ENCODE measurements at places on chromosomes 5 and 9.
A peak's percentile ranks its signal among the peaks of the same experiment; 100 is the strongest.

GRCh38 chr9:127647451-127647850 lies 35.4 kb downstream of the STXBP1 start:
- DNase-seq: no peak

- no peak for DNase-seq
Measured at GRCh38 chr5:1442222-1443145, 2.8 kb downstream of the SLC6A3 start.

DNA sequence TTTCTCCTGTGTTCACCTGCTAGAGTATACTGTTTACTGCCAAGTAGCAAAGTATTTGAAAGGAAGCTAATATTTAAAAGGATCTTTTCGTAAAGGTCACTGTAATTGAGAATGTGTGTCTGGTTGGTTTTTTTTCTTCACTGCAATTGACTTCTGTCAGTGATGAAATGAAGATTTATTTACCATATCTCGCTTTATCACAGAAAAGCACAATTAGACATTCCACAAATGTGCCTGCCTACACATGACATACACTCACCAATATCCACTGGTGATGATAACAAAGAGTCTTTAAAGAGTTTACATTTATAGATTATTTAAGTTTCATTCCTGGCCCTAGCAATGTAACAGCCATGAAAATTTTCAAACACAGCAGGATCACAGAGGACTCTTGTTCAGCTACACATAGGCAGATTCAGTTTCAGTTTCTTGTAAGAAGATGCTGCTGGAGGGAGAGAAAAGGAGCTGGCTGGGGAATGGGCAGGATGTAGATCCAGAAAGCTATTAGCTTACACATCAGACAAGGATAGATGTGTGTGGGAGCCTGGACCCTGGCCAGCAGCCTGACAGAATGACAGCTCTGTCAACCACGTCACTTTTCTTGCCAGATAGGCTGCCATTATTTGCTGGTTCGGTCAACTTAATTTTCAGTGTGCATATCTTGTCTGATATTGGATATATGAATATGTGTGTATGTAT lies 104.0 kb downstream of the GDNF start:
- no peak for DNase-seq

DNA sequence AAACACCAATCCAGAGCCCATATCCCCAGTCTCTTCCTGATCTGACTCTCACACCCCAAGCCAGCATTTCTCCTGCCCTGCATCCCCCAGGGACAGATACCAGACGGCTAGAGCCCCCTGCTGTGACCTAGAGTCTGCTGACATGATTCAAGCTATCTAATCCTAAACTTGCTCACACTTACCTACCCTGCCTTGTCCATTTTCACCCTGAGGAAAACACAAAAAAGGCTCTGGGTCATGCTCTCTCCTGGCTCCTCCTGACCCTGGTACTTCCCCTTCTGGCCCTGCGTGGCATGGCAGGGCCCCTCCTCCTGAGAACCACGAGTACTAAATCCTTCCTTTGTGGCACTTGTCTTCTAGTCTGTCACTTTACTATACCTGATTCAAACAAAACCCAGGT lies 2.8 kb upstream of the ARRDC1 start:
- no peak for DNase-seq

DNA sequence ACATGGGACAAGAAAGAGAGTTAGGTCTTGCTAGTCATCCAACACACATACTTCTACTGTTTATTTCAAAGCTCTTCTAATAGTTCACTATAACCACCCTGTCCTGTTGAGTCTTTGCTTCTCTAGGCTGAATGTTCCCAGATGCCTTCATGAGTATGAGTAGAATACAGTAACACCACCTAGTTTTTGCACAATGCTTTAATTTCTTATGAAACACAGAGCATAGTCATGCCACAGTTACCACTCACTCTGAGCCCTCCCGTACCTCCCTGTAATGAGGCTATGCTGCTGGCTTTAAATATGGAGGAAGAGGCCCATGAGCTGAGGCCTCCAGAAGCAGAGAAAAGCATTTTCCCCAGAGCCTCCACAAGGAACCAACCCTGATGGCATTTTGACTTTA lies 75.0 kb upstream of the SLC1A3 start:
- DNase-seq: no peak

DNA sequence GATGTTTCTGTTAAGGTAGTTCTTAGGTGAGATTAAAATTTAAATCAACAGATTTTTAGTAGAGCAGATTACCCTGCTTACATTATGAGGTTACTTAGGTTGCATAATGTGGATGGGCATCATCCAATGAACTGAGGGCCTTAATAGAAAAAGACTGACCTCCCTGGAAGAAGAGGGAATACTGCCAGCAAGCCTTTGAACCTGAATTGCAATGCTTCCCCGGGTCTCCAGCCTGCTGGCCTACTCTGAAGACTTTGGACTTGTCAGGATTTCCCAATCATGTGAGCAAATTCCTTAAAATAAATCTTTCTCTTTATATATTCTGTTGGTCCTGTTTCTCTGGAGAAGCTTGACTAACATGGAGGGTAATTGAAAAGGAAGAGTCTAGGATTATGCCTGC lies 542.1 kb upstream of the ARRDC3 start:
- no peak for DNase-seq

DNA sequence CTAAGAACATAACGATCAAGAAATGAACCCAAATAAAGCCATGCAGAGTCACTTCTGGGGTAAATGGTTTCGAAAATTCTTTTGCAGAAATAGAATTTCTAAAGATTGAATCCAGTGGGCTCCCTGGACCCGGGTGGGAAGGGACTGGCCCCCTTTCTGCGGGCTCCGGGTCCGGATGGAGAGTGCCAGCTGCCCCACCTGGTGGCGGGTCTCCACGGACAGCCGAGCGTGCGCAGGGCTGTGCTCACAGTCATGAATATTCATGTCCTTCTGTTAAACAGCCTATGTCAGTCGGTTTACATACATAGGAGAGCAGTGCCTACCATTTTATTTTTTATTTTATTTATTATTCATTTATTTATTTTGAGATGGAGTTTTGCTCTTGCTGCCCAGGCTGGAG lies 4.7 kb upstream of the PPP1R26 start:
- DNase-seq: no peak

DNA sequence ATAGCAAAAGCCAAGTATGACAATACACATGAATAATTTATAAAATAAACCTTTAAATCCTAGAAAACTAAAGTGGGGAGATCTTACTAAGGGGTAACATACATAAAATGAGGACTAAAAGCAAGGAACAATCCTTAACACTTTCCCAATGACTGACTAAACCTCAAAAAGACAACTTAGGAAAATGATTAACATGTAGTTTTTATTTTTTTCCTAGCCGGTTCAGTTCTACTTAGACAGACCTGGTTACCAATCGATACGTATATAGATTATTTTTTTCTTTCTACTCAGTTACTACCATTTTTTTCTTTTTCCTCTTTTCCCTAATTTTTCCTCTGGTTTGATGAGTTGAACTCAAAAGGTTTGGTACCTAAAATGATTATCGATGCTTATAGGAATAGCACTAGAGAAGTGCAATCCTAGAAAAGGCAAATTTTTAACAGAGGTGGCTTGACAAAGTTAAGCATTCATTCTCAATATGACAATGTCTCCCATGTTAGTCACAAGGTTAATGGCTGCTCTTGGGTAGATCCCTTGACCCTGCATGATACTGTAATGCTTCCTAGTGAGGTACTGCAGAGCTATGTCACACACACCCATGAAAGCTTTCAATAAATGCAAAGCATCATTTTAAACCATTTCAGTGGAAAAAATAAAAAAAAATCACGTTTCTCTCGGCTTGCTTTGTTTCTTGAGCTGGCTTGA lies 41.5 kb downstream of the FBXO4 start:
- DNase-seq: no peak

GRCh38 chr5:124393584-124394379 lies 352.7 kb downstream of the ZNF608 start:
- DNase-seq: no peak

DNA sequence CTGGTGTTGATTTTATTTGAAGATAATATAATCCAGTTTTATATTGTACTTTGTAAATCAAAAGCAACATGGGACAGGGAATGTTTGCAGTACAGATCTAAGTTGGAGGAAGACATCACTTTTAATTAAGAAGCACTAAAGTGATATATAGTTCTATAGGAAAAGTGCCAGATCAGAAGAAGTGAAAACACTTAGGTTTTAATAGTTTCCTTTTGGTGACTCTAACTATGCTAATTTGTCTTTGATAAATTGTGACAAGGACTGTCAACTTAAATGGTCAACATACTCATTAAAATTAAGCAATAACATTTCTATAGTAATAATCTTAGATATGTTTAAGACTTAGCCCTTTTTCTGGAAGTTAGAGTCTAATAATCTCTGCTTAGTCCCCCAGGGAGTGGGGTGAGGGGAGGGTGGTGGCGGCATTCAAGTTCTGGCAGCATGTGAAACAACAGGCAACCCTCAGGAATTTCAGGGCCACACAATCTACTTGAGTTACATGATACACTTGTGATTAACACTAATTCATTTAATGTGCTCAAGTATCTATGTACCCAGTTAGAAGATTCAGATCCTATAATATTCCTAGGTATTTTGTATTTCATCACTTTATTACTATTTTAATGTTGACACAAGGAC lies 1026.5 kb downstream of the NR2F1-AS1 start:
- no peak for DNase-seq

GRCh38 chr5:159518371-159518770 lies 188.1 kb upstream of the IL12B start:
- DNase-seq: peak; percentile 18

DNA sequence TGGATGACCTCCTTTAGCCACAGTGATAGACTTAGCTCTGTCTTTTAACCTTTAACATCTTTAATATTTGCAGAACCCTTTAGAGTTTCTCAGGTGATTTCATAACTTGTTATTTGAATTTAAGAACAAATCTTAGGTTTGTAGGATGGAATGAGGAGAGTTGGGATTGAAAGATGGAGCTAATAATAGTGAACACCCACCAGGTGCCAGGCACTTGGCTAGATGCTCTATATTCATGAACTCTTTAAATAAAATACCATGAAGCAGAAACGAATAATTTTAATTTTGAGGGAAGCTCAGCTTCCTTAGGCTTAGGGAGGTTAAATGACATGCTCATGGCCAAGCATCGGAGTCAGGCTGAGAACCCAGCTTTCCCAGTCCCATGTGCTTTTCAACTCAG lies 19.4 kb upstream of the CARNMT1 start:
- no peak for DNase-seq

GRCh38 chr5:44943647-44944046 lies 134.9 kb downstream of the MRPS30 start:
- DNase-seq: peak; percentile 1

DNA sequence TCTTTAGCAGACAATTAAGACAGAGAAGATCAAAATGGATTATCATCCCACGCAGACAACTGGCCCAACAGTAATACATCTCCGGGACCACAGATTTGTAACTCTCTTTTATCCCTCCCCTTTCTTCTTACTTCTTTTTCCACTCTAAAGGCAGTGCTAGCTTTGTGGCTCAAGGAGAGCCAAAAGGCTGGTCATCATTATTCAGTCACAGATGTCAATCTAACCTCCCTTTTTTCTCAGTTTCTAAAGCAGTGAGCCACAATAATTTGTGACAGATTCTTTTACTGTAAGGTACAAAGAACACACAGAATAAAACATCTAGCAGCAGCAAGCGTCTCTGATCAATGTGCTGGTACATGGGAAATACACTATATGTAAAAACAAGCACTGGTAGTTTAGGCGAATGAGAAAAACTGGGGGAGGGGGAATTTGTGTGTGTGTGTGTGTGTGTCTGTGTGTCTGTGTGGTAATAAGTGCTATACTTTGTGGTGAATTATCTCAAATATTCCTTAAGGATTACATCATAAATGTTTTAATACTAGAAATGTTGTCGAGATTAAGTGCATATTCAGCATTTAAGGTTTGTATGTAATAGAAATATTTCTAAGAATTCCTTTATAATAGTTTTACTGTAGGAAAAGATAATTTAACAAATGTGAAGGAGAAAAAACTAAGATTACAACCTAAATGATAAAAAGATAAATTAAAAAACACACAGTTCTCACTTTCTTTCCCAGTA lies 140.2 kb downstream of the DENND1A start:
- DNase-seq: no peak

DNA sequence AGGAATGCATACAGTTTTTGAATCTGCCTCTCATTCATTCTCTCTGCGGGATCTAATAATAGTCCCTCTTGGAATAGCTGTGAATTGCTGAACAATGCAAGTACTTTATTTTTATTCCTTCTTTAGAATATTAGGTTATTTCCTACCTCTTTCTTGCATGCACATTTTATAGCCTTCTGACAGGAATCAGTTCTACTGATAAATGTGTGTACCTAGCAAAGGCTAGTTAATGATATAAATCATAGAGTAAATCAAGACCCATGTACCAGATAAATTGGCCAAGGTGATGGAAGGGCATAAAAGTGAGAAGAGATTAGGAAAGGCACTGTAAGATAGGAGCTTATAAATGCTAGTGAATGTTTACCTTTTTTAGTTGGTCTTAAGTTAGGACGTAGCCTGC lies 19.2 kb upstream of the UGCG start:
- no peak for DNase-seq

DNA sequence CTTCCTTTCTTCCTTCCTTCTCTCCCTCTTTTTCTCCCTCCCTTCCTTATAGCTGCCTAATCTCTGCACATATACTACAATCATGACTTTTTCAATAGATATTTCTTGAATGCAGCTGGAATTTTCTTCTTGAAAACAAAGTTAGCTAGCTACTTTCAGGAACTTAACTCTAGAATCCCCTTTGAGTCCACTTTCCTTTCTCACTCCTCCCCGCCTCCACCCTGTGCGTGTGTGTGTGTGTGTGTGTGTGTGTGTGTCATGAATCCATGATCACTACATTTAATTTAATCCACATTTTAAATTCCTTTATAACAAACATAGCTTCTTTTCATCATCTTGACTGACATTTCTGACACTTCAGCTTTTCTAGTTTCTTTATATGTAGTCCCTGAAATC lies 167.5 kb upstream of the KLF9 start:
- no peak for DNase-seq
